Thymus (tissue), 14 donors: ENCODE measurements at places on chromosomes 6 and 20. TPM values are rescaled to one million over a fixed set of nuclear protein-coding genes. Genes with fewer than 3 reads are reported as not detected.

Gene GSTA2
- 0.14 TPM for total RNA-seq

Gene SNX9
- total RNA-seq = 11.0 TPM

Gene BMP7
- 6.3 TPM for total RNA-seq

Gene MEI4
- 0.05 TPM for total RNA-seq

Gene LRFN2
- total RNA-seq = 0.38 TPM

Gene CEP250
- total RNA-seq = 17.6 TPM

Gene VSX1
- 0.09 TPM for total RNA-seq

Gene ANGPT4
- under 0.01 TPM for total RNA-seq

Gene CCM2L
- total RNA-seq = 0.76 TPM

Gene ATP6V1G2
- 3.3 TPM for total RNA-seq

Gene DBNDD2
- 8.7 TPM for total RNA-seq

Gene SAMD10
- 3.4 TPM for total RNA-seq

Gene TMEM244
- not detected for total RNA-seq

Gene CALHM5
- total RNA-seq = 0.33 TPM

Gene TMEM217
- 2.4 TPM for total RNA-seq

Gene SPEF1
- 0.05 TPM for total RNA-seq

Gene ELOVL2
- total RNA-seq = 0.76 TPM

Gene EPPIN
- total RNA-seq = not detected

Gene SFTA2
- total RNA-seq = 0.19 TPM

Gene FRK
- total RNA-seq = 0.80 TPM

Gene OPRM1
- total RNA-seq = not detected

Gene MYMX
- 1.7 TPM for total RNA-seq

Gene CRYBG1
- 12.2 TPM for total RNA-seq

Gene FOXA2
- not detected for total RNA-seq

Gene GRM1
- total RNA-seq = under 0.01 TPM

Gene WFDC5
- 0.52 TPM for total RNA-seq

Gene RSPH4A
- 0.38 TPM for total RNA-seq

Gene SRC
- 4.4 TPM for total RNA-seq

Gene FRMD1
- total RNA-seq = 23.1 TPM

Gene NR2E1
- total RNA-seq = 0.05 TPM

Gene RIOK1
- total RNA-seq = 21.3 TPM

Gene CST11
- 0.33 TPM for total RNA-seq

Gene SLC18B1
- 11.2 TPM for total RNA-seq

Gene SLC52A3
- 0.05 TPM for total RNA-seq

Gene ADTRP
- total RNA-seq = 7.0 TPM

Gene RCAN2
- 2.0 TPM for total RNA-seq

Gene RSPO3
- total RNA-seq = 1.3 TPM

Gene TMEM170B
- 1.8 TPM for total RNA-seq

Gene SEMG1
- 0.24 TPM for total RNA-seq
